ENCODE measurements at places on chromosomes 12 and 14.

GRCh38 chr12:67436230-67436629 lies 167.1 kb downstream of the CAND1 start:
- no peak for DNase-seq

GRCh38 chr12:41234692-41235091 lies 46.6 kb downstream of the PDZRN4 start:
- no peak for DNase-seq

- no peak for DNase-seq
Measured at GRCh38 chr14:26332966-26333365, 264.9 kb downstream of the NOVA1 start.

GRCh38 chr14:75200451-75200850 lies 24.0 kb upstream of the TMED10 start:
- DNase-seq: no peak

DNA sequence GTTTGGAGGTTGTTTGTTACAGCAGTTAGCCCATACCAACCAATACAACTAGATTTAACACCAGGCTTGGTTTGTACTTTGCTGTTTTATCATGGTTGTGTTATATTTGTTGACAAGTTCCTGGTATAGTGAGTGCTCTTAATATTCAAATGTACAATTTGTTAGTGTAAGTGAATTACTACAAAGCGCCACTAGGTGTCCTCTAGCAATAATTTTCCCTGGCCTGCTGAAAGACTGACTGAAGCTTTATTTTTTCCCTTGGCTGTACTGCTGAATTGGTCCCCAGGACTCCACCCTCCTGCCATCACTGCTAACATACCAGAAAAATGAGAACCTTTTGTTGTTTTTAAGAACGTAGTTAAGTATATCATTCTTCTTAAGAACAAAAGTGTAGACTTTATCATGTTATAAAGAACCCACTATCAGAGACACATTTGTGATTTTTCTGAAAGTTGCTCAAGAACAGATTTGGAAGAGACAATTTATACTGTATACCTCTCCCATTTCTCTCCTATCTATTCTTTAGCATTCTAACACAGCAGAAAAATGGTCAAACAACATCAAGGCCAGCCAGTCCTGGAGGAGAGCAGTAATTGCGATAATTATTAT lies 75.3 kb upstream of the FAR2 start:
- DNase-seq: no peak

- no peak for DNase-seq
Measured at GRCh38 chr14:22291406-22291805, 297.6 kb downstream of the DAD1 start.

DNA sequence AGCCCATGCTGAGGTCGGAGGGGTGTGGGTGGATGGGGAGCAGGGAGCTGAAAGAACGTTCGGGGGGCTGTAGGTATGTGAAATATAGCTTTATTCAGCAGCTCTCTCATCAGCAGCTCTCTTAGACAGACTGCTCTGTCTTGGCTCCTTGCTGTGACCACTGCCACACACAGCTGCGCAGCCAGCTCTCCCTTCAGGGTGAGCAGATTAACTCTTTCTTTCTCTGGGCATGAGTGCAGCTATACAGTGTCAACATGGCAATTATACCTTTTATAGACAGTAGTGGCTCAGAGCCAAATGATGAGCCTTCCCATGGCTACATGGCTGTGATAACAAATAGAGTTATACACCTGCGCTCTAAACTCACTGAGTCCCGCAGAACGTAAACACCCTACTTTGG lies 137.7 kb upstream of the NEDD1 start:
- no peak for DNase-seq

GRCh38 chr12:34396006-34396860 lies 373.9 kb downstream of the ALG10 start:
- no peak for DNase-seq

- DNase-seq: no peak
Measured at GRCh38 chr14:70121521-70121920, 67.2 kb downstream of the SLC8A3 start.

- DNase-seq: no peak
Measured at GRCh38 chr14:55711175-55711811, 131.3 kb downstream of the KTN1 start.

- DNase-seq: no peak
Measured at GRCh38 chr14:74824997-74825396, 50.9 kb downstream of the PROX2 start.

DNA sequence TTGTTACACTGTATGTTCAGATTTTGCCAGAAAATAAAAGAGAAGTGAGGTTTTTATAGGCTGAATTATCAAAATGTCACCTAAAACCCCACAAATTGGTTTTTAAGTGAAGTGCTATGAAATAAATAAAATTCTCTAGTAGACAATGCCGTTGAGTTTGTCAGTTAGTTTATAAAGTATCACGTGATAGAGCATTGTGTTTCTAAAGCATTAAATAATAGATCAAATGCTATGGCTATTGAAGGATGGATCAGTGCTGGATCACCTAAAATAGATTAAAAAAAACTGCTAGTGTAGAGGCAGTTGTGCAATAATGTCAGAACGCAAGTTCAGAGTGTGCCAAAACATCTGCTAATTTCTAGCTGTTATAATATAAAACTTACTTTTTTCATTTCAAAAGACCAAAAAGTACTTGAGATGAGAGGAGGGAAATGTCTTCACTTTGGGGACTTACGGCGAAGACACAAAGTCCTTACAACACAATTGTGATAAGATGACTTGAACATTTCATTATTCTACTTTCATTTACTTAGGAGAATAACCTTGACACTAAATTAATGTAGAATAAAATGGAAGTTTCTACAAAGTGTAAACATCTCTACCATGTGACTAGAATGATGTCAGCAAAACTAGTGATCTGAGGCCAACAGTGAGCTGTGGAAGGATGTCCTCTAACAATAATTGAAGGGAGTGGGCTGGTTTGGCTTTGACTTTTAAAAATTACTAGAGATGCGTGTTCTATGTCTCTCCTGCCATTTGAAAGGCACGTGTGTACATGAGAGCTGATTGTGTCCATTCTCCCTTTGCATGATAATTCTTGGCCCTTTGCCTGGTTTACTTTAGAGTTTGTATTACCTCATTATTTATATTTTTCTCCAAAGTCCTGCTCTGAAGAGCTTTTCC lies 154.4 kb upstream of the PDE3A start:
- DNase-seq: no peak

GRCh38 chr14:100589071-100589759 lies 2.0 kb upstream of the BEGAIN start:
- DNase-seq: no peak

DNA sequence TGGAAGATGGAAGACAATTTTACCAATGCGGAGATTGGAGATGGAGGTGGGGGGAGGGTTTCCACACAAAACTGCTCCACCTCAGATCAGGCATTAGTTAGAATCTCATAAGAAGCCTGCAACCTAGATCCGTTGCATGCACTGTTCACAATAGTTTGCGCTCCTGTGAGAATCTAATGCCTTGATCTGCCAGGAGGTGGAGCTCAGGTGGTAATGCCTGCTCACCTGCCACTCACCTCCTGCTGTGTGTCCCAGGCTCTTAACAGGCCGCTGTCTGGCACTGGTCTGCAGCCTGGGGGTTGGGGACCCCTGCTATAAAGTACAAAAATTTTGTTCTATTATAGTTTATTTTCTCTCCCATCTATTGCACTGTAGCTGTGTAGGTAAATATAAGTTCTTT lies 84.9 kb upstream of the FOXG1 start:
- no peak for DNase-seq

DNA sequence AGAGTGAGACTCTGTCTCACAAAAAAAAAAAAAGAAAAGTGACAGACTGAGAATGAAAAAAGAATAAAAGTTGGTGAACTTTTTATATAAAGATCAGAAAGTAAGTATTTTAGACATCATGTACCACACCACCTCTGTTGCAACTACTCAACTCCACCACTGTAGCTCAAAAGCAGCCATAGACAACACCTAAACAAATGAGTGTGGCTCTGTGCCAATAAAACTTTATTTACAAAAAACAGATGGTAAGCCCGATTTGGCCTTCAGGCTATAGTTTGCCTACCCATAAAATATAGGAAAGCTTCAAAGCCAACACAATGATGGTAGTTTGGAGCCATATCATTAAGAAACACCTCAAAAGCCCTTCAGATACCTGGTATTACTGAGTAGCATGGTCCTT lies 154.5 kb upstream of the FOXN3 start:
- no peak for DNase-seq

DNA sequence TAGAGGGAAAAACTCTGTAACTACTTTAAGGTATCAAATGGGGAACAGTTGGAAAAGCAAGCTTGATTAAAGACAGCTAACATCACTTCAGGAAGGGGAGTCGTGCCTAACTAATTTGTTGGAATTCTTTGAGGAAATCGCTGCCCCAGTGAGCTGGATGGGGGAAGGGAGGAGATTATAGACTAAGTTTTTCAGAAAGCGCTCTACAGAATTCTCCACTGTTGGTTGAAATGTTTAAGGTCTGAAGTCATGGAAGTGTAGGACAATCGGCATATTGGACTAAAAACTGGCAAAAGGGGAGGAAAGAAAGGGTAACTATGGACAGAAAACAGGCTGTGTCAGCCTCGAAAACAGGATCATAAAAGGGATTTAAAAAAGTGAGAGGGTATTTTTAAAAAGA lies 229.9 kb upstream of the HMGA2 start:
- no peak for DNase-seq

- DNase-seq: no peak
Measured at GRCh38 chr14:56027421-56027820, 90.8 kb upstream of the PELI2 start.

GRCh38 chr12:108043750-108044533 lies 85.1 kb upstream of the WSCD2 start:
- no peak for DNase-seq

GRCh38 chr12:131321988-131322387 lies 368.3 kb downstream of the ADGRD1 start:
- DNase-seq: no peak

DNA sequence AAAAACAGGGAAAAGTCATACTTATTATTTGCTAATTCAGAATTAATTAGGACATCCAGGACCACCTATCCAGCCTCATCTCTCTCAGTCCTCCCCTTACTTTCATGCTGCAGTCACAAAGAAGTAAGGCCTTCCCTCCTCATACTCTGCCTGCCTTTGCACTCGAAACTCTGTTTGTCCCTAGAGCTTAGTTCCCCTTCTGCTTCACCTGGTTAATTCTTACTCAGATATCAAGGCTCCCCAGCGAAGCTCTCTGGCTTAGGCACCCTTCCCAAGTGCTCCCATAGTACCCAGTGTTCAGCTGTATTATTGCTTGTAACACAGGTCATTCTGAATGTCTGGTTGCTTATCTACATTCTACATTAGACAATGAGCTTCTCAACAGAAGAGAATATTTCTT lies 81.3 kb downstream of the ERGIC2 start:
- DNase-seq: no peak

DNA sequence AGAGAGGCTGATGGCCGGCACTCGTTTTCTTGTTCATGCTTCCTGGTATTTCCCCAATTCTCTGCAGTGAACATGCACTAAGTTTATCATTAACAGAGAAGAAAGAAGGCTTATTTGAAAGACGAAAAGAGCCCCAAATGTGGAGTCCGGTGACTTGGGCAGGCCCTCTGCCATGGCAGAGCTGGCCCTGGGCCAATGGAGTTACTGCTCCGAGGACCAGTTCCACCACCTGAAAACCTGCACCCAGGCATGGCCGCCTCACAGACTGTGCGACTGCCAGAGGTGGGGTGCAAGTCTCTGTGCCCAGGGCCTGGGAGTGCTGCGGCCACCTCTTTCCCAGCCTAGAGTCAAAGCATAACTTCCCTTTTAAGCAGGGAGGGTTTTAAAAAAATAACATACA lies 24.9 kb downstream of the DEGS2 start:
- no peak for DNase-seq

- DNase-seq: no peak
Measured at GRCh38 chr14:89540009-89540829, 123.2 kb upstream of the FOXN3 start.

GRCh38 chr14:98015921-98016320 lies 1218.7 kb downstream of the VRK1 start:
- no peak for DNase-seq

- DNase-seq: no peak
Measured at GRCh38 chr14:104110491-104111209, 25.1 kb downstream of the ASPG start.

DNA sequence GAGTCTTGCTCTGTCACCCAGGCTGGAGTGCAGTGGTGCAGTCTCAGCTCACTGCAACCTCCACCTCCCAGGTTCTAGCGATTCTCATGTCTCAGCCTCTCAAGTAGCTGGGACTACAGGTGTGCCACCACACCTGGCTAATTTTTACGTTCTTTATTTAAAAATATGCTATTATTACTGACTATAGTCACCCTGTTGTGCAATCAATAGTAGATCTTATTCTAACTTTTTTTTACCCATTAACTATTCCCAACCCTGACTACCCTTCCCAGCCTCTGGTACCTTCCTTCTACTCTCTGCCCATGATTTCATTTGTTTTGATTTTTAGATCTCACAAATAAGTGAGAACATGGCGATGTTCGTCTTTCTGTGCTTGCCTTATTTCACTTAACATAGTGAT lies 2.5 kb downstream of the OXA1L start:
- no peak for DNase-seq

DNA sequence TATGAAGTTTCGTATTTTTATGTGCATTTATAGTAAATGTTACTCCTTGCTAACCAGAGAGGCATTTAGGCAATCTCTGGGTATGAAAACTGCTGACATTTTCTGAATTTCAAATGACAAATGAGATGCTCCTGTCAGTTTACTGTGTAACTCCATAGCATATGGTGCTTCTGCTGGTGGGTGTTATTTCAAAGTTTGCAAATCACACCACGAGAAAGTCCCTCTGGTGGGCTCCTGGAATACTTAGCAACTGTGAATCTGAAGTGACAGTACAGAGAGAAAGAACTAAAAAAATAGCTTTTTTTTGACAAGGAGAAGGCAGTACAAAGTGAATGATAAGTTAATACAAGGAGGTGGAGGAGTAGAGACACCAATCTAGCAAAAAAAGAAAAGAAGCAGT lies 161.5 kb downstream of the DERA start:
- DNase-seq: no peak

GRCh38 chr14:24858052-24858451 lies 191.9 kb downstream of the STXBP6 start:
- DNase-seq: no peak

- DNase-seq: no peak
Measured at GRCh38 chr12:41903014-41903708, 241.5 kb downstream of the GXYLT1 start.

GRCh38 chr12:103456006-103456405 lies 39.8 kb downstream of the C12orf42 start:
- no peak for DNase-seq

DNA sequence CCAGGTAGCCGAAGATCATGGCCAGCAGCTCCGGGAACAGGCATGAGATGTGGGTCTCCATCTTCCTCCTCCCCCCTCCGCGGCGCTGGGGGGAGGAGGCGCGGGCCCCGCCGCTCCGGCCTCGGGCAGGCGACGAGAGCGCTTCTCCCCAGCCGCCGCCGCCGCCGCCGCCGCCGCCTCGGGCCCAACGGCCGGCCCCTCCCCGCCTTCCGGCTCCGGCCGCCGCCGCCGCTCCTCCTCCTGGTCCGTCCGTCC lies 448 bp downstream of the FBXL14 start:
- DNase-seq: no peak

DNA sequence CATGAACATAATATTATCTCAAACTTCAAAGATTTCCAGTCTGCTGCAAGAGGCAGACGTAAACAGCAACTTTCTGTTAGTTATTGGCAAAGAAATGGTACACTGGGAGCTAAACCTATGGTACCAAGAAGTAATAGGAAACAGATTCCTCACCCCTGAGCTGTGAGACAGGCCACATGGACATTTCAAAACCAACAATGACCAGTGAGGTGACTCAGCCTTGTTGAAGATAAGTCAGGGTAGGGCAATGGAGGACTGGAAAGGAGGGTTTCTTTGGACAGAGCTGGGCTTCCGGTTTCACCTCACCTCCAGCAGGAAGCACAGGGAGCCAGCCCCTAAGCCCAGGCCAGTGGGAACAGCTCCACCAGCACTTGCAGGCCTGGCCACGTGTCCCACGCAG lies 1320.5 kb downstream of the AACS start:
- DNase-seq: no peak

All from stimulated activated CD4-positive, alpha-beta T cell treated with anti-CD3 and anti-CD28 coated beads, TNF-alpha, amount 100 ng/mL, for 4 hours (primary cell).